ENCODE measurements at places on chromosomes 4 and X.

- DNase-seq, result no peak
These were observed 82.4 kb downstream of the ITIH6 start for GRCh38 chrX:54715621-54716020.

GRCh38 chr4:79182209-79182608 is 143.7 kb downstream of the NAA11 start:
- no peak for DNase-seq

DNA sequence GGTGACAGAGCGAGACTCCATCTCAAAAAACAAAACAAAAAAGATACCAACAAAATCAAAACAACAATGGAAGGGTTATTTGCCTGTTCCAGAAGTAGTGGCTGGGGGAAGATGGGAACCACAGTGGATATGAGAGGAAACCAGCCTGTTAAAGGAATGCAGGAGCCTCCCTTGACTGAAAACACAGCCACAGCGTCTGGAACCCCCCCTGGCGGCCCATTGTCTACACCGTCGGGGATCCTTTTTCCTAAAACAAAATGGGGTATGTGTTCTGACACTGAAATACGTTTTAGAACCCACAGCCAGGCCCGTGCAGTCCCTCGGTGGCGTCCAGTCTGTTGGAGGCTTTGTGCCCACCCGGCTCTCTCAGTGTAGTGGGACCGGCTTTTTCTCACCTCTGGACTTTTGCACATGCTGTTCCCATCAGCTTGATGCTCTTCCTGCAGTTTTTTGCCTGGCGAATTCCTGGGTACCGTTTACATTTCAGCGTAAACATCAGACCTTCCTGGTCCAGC is 19.6 kb downstream of the PIGG start:
- DNase-seq, result no peak

DNA sequence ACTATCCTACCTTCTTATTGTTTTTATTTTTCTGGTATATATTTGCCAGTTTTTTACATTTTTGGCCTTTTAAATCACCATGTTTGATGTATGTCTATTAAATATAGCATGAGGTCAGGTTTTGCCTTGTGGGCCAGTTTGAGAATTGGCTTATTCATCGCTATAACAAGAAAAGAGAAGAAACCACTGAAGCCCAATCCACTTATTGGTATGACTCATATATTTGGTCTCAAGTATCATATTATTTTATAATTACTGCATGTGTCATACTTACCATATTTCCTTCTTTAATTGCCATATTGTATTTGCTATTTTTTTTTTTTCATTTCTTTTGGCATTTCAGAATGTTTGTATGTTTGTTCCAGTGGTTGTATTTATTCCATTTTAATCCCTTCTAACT is 99.3 kb downstream of the IRF2 start:
- DNase-seq, result no peak

DNA sequence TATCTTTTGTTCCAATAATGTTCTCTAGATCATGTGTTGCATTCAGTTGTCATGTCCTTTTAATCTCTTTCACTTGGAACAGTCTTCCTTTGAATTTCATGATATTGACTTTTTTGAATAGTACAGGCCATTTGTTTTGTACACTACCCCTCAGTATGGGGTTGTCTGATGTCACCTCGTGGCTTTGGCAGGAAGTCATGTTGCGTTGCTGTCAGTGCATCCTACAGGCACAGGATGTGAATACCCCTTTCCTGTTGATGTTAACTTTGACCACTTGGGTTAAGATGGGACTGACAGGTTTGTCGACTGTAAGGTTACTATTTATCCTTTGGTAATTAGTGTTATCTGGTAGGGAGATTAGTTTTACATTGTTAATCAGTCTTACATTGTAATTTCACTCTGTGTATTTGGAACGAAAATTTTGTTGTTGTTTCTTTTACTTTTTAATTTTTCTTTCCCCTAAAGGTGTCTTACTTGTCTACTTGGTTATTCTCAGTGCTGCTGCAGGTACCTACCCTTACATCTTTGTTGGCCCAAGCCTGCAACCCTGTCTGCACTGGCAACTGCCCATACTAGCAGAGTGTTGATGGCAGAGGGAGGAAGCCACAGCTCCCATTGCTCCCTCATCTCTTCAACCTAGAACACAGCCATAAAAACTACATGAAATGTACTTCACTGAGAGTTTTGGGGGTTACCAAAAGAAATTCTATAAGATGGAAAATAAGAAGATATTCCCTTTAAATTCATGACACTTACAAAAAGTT is 14.7 kb upstream of the ATP8A1 start:
- peak; percentile 50 for DNase-seq

- DNase-seq, result no peak
These were observed 37.7 kb downstream of the ETDC start for GRCh38 chrX:135346975-135347374.

- DNase-seq, result no peak
These were observed 521.5 kb downstream of the BCOR start for GRCh38 chrX:39576041-39576872.

DNA sequence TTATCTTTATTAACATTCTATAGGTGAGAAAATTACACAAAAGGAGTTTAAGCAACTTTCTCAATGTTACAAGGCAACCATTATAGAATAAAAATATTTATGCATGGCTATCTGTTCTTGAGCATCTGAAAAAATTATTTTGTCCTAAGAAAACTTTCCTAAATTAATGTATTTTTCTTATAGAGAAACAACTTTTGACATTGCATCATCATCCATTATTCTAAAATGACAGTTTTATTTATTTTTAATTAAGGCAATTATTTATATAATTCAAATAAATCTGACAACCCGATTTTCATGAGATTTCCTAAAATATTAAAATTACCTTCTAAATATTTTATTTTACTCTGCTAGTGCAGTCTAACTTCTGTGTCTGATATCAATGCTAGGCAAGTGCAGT is 4.8 kb downstream of the BTC start:
- DNase-seq, result no peak

- DNase-seq, result no peak
These were observed 153.1 kb downstream of the GC start for GRCh38 chr4:71630803-71631202.

DNA sequence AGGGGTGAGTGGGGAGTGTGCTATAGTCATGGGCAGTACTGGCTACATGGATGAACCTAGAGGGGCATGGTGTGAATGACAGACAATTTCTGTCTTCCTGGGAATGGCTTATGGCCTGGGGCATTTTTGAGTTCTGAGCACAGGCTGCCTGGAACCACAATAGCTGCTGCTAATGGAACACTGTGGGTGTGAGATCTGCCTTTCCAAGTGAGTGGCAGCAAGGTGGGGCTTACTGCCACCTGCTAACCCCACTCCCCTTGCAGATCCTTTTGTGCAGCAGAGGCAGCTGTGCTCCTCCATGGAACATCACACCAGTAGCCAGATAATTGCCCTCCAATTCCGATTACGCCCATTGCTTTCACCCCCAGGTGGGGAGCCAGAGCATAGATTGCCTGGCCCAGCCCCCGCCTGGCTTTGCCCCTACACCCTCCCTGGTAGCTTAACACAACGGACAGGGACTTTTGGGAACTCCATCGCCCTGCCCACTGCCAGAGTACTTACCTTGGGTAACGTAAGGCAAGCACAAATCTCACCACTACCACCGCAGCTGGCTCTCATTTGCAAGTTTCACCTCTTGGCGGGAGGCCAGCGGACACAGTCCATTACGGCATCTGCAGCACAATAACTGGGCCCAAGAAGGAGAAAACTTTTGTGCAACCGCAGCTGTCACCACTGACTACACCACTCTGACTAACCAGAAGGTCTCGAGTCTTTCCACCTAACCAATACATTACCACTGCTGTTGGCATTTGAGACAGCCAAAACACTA is 421.2 kb upstream of the NWD2 start:
- no peak for DNase-seq

DNA sequence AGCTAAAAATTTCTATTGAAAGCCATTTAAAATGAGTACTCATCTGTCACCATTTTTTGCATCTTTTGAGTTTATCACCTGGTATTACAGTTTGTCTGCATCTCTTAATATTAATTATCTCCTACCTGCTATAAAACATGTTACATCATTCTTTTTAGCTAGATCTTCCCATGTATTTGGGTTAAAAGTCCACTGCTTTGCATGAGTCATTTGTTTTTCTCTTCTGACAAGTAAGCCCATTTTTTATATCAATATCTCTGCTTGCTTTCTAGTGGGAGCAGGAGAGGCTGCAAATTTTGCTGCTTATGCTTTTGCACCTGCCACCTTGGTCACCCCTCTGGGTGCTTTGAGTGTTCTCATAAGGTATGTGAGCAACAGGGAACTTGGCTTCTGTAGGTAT is 16.1 kb downstream of the NIPAL1 start:
- no peak for DNase-seq

- no peak for DNase-seq
These were observed 54.0 kb upstream of the ZCCHC13 start for GRCh38 chrX:74249963-74250362.

- no peak for DNase-seq
These were observed 207.1 kb downstream of the PPP3CA start for GRCh38 chr4:101140228-101140627.

- DNase-seq, result no peak
These were observed 18.8 kb downstream of the GRPR start for GRCh38 chrX:16142246-16142558.

GRCh38 chr4:36189511-36190226 is 54.6 kb downstream of the ARAP2 start:
- DNase-seq, result peak; percentile 5

DNA sequence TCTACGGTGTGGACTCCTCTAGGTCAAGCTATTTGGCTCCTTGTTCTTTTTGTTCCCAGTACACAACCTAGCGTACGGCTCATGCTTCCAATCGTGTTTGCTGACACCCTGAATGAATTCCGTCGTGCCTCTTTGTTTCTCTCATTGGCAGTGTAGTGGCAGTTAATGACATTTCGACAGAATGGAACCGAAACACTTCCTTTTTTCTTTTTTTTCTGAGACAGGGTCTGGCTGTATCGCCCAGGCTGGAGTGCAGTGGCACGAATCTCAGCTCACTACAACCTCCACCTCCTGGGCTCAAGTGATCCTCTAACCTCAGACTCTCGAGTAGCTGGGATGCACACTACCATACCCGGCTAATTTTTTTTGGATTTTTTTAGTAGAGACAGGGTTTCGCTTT is 113.3 kb upstream of the ATP6AP2 start:
- no peak for DNase-seq

GRCh38 chr4:55258152-55258865 is 87.7 kb upstream of the SRD5A3 start:
- no peak for DNase-seq

DNA sequence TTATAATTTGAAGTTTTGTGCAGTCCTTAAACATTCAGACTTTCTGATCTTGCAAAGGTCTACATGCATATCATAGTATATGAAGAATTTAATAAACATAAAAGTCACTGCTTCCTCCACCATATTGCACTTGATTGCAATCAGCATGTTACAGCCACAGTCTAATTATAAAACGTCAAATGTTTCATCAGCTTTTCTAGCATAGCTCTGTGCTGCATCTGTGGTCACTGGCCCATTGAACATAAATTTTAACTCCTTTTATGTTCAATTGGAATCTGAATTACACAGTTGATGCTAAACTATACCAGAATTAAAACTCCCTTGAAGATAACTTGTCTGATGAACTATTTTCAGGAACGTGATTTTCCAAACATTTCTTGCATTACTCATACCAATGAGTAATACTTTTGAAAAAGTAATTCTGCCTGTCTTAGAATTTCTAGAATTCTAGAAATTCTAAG is 329.1 kb downstream of the GALNTL6 start:
- DNase-seq, result no peak

DNA sequence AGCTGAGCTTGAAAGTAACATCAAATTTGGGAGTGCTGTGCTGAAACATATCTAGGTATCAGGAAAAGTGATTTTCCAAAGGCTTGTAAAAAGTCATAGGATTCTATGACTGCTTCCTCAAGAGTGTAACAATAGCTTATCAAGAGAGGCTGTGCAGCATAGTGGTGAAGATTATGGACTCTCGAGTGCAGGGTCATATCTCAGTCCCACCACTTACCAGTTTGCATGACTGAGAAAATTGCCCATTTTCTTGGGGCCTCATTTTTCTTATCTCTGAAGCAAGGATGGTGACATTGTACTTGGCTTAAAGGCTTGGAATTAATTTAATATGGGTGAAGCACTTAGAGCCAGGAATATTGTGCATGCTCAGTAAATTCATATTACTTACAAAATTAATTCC is 57.2 kb downstream of the AFF1 start:
- no peak for DNase-seq

GRCh38 chr4:90215286-90215685 is 88.1 kb downstream of the CCSER1 start:
- no peak for DNase-seq

DNA sequence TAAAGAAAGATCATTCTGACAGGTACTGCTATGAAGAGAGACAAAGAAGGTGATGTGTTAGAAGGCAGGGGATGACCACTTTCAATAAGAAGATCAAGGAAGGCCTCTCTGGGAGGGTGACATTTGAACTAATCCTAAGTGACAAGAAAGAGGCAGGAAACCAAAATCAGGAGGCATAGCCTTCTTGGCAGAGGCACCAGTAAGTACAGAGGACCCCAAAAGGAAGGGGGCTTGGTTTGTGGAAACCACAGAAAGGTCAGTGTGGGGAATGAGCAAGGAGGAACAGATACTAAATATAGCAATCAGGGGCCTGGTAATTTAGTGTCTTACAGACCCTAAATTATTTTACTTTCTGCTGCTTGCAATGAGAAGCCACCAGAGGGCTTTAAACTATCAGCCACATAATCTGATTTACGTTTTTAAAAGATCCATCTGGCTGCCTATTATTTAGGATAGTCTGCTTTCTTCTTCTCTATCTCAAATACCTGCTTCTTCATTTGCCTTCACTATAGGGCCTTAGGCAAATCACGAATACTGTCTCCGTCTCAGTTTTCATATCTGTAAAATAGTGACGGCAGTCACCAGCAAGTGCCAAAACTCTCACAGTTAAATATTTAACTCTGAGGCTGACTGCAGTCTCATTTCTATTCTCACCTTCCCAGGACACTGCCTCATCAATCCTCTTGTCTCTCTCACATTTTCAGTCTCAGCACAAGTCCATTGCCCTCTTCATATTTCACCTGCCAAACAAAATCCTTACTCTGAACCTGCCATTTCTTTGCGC is 16.7 kb downstream of the NR3C2 start:
- no peak for DNase-seq

- no peak for DNase-seq
These were observed 47.9 kb upstream of the RBPJ start for GRCh38 chr4:26272654-26273615.

DNA sequence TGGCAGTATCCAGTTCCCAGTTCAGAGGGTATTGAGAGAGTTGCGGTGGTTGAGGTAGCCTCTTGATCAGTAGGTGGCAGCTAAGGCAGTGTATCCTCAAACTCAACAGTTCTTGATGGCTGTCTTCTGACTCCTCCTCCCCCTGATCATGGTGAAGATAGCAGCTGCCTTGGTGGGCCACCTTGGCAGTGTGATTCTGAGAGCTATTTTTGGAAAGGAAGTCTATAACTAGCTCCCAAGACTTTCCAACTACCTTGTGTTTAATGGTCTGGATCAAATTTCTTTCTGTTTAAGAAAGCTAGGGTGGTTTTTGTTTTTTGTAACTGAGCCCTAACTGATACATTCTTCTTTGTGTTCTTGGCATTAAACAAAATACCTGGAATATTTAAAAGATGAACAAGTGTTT is 10.5 kb upstream of the TBC1D19 start:
- DNase-seq, result no peak

- DNase-seq, result no peak
These were observed 137.2 kb downstream of the FNIP2 start for GRCh38 chr4:158906073-158906472.

GRCh38 chr4:107196312-107196711 is 160.2 kb upstream of the DKK2 start:
- no peak for DNase-seq
